NCI-H524 (cell line): ENCODE measurements at places on chromosomes 2 and 18.
A peak's percentile ranks its signal among the peaks of the same experiment; 100 is the strongest.

DNA sequence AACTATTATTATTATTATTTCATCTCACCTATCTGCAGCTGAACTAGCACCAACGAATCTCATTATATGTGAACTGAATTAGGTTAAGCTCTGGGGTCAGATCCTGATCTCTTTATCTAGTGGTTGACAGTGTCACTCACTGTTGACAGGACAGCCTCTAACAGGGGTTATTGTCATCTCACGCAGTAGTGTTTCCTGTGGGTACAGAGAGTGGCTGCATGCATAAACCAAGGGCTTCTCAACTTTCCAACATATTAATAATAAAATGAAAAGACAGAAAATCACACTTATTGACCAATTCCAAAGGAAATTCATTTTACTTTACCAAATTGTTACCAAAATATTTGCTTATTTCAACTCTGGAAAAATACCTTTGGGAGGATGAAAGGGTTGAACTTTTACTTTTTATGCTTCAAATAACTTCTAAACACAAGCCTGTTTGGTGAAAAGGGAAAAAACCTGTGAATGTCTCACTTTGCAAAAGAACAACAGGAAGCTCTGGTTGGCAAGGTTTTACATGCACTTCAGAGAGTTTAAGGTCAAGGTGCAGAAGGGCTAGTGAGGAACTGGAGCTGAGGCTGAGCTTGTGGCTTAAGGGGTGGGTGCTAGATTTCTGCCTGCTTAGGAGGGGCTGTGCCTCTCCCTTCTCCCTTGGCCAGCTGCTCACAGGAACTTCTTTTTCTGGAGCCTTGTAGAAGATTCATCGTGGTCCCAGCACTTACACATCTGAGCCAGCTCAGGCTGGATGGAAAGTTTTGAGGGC lies 72.6 kb downstream of the CTAGE1 start:
- DNase-seq = no peak

- DNase-seq = no peak
Measured at GRCh38 chr2:203959672-203960071, 23.1 kb downstream of the ICOS start.

DNA sequence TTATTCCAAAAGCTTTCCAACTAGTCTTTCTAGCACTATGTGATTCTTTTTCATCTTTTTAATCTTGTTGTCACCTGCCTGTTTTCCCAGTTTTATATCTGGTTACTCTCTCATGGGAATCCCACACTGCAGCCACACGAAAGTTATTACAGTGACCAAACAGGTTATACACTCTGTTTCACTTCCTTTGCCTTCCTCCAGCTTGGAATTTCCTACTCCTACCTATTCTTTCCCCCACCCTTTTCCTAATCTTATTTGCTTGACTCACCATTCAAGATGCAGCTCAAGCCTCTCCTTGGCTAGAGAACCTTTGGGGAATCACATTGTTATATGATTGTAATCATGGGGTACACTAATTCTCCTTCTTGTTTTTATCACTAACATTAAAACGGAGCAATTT lies 13.4 kb upstream of the TLK1 start:
- no peak for DNase-seq

DNA sequence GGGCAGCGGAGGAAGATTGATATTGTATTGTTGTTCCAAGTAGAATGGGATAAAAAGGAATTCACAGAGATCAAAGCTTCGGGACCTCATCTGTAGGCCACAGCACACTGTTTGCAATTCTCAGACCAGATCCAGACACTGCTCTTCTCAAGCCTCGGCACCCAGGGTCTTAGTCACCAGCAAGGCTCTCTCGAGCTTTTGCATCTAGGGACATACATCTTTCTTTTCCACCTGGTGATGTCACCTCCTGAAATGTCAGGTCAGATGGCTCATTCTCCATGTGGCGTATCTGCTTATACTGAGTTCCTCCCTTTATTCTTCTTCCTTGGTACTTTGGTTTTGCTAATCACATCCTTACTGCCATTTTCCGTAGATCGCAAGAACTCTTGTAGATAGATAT lies 42.9 kb upstream of the SNTG2 start:
- no peak for DNase-seq

DNA sequence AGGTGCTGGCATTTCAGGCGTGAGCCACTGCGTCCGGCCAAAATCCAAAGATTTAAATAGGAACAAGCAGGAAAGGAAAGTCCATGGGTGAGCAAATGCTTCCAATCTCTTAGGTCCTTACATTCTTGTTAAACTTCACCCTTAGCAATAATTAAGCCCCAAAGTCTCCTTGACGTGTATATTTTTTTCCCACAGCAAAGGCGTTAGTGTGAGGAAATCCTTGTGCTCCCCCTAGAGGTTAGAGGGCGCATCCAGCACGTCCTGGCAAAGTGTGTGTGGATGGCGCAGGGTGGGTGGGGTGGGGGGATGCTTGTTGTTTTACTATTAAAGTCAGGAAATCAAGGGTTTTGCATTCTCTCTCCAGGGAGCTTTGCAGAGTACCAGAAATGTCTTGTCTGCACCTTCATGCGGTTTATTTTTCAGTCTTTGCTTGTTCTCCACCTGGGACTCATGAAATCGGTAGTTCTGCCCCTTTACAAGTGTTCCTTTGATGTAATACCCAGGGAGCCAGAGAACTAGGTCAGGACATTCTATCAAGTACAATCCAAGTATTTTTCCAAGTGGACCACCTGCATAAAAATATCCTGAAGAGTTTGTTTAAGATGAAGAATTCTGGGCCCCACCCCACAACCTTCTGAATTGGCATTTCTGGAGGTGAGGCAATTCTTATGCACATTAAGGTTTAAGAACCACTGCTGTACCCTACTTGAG lies 22.2 kb upstream of the ITSN2 start:
- peak; percentile 77 for DNase-seq

DNA sequence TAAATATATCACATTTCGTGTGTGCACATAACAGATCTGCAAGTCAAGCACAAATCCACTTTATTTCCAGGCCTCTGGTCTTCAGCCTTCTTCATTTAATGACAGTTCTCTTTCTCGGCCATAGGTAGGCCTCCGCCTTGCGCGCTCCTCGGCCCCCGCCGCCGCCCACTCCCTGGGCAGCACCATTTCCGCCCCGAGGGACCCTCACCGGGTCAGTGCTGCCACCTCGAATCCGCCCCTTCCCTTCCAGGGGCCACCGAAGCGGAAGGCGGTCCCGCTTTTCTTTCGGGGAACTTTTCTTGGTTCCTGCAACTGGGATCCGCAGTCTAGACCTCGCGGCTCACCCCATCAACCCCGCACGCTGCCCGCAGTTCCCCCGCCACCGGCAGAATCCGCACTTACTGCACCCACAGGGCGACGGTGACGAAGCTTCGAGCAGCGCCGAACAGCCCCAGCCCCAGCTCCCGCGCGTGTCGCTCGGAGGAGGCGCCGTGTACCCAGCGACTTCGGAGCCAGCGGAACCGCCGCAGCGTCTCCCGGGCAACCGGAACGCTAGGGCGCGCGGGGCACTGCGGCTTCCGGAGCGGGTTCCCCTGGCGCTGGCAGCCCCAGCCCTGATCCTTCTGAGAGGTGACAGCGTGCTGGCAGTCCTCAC lies at the start of gene CDKL4:
TSS of gene CDKL4 (minus strand) at position 502 of the 655 bp plus-strand sequence.
- no peak for DNase-seq

GRCh38 chr18:31740180-31740579 lies 20.5 kb downstream of the SLC25A52 start:
- no peak for DNase-seq

DNA sequence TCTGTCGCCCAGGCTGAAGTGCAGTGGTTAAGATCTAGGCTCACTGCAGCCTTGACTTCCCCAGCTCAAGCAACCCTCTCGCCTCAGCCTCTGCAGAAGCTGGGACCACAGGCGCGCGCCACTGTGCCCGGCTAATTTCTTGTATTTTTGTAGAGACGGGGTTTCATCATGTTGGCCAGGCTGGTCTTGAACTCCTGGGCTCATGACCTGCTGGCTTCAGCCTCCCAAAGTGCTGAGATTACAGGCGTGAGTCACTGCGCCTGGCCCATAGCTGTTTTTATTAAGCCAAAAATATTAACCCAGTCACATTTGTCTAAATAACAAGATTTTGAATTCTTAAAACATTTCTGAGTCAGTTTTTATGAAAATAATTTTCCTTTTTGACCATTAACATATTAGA lies 6.3 kb upstream of the SFT2D3 start:
- DNase-seq = no peak

GRCh38 chr2:125254010-125254409 lies 1228.9 kb downstream of the CNTNAP5 start:
- no peak for DNase-seq

GRCh38 chr2:42304059-42304713 lies 56.8 kb downstream of the COX7A2L start:
- no peak for DNase-seq

DNA sequence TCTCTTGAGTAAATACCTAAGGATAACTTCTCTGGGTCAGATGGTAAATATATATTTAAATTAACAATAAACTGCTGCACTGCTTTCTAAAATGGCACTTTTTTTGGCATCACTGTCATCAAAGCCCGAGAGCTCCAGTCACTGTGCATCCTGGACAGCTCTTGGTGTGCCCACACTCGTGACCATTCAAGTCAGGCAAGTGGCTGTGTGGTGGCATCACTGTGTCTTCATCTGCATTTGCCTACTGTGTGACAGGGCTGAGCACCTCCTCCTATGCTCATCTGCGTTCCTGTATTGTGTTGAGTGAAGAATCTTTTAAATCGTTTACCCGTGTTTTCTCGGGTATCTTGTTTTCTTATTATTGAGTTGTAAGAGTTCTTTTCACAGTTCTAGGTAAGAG lies 568.1 kb upstream of the SALL3 start:
- no peak for DNase-seq

DNA sequence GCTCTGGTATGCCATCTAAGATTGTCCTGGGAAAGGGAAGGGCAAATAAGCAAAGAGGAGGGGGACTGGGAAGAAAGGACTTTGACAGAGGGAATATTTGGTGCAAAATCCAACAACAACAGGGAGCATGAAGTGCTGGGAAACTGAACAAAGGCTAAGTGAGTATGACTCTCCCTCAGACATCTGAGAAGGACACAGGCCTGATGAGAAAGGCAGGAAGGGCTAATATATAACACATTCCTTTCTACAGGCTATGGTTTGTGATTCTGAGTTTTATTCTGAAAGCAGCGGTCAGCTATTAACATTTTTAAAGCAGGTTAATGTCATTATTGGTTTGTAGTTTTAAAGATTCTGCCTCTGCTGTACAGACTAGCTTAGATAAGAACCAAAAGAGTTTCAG lies 1579.5 kb downstream of the LRP1B start:
- no peak for DNase-seq

DNA sequence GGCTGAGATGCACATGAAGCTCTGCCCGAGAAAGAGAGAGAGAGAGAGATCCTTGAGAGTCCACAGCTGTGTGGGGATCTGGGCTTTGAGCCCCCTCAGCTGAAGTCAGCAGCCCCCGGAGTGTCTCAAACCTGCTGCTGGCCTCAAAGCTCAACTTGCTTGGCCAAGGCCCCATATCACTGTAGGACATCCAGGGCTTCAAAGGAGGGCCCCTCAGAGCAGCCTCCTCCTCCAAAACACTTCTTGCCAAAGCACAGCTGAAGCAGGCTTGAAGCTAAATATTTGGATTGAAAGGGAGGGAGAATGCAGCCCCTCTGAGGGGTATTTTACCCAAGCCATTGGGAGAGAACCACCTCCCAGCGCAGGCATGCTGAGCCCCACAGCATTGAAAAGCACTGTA lies 357.6 kb downstream of the OSR1 start:
- no peak for DNase-seq

DNA sequence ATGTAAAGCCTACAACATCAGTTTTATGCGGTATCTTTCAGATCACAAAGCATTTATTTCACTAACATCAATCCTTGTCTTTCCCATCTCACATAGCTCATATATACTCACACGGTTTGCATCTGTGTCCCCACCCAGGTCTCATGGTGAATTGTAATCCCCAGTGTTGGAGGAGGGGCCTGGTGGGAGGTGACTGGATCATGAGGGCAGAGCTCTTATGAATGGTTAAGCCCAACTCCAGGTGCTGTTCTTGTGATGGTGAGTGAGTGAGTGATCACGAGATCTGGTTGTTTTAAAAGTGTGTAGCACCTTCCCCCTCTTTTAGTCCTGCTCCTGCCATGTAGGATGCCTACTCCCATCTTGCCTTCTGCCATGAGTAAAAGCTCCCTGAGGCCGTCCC lies 42.0 kb downstream of the PARD6G start:
- no peak for DNase-seq

DNA sequence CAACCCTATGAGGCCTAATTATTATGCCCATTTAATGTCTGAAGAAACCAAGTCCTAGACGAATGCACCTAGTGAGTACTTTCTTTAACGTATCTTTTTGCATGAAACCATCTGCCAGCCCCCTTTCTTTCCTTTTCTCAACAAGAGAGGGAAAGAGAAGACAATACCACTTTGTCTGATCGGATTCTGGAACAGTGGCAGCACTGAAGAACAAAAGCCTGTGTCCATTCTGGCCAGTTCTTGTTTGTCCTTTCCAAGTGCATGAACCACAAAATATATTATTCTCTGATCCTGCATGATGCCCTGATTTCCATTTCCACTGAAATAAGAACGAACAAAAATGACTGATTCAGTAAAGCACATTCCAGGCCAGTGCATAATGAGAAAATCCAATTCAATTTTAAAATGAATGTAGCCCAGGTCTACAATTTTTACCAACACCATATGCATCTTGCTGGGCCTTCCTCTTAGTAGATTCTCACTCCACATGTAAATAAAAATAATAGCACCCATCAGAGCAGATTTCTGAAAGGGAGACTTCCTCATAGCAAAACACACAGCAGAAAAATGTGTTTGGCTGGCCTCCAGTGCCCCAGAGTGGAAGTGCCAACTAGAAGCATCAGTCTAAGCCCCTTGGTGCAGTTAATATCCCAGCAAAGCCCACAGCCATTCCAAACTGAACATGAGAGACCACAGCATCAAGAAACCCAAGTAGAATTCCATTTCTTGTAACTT lies 422.6 kb upstream of the ID2 start:
- no peak for DNase-seq

DNA sequence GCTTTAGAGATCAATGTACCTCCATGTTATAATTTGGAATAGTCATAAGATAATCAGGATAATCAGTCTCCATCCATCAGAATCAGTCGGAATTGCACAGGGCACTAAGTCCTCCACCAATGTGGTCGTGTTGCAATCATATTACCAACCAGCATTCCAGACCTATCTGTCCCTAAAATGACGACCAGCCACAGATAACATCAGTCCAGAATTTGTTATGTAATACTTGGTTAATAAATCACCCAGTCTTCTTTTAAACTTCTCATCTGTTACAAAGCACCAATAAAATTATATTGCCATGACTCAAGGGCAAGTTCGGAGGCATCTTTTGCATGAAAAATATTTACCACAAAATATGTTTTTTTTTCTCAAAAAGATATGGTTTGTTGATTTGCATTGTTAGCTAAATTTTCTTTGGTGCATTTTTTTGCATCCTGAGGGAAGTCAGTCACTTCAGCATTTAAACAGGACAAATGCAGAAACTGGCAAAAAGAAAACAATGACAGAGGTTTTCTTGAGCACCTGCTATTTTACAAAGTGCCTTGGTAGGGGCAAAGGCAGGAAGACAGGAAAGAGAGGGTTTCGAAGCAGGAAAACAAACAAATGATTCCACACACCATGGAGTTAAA lies 29.3 kb downstream of the PIEZO2 start:
- DNase-seq = no peak

- no peak for DNase-seq
Measured at GRCh38 chr2:212957624-212958023, 193.8 kb downstream of the IKZF2 start.

GRCh38 chr2:175233135-175233719 lies 51.7 kb upstream of the ATP5MC3 start:
- DNase-seq = no peak
